ENCODE measurements at places on chromosomes 4 and X.

- H3K27ac ChIP-seq: no peak overlapping the region
- no peak for DNase-seq
- no peak overlapping the region for H3K4me3 ChIP-seq
- peaks cover 12% of the 10 kb centered on the region for H3K27me3 ChIP-seq
Observed at GRCh38 chrX:24668111-24668510, 21.0 kb upstream of the PCYT1B start.

DNA sequence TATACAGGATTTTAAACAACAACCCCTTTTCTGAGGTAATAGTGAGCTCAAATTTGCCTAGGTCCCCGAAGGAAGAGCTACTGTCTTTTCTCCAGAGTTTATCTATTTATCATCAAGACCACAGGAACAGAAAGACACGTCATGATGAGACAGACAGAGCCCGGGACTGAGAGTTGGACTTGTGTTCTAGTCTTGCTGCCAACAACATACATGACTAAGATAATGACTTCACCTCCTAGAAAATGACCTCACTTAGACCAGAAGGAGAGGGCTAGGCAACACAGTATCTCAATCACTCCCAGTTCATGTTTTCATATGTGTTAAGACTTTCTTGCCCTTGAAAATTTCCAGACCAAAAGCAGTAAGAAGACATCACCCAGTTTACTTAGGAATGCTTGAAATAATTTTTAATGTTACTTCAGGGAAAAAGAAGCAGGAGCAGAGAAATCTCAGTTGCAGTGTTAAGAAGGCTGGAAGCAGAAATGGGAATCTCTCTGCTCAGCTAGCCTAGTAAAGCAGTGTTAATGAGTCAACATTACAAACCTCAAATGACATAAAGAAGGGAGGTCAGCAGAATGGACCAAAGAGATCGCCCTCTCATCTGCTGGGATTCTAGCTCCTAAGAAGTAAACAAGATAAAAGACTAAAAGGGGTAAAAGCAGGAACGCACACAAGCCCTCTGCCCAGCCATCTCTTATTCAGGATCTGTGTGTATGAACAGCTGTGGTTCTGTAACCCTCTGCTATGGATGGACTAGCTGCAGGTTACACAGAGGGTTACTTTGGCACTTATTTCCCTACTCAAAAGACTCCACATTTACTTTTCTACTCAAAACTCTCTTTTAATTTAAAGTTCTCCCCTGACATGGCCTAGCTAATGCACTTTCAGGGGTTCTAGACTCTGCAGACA lies 24.8 kb downstream of the PDGFC start:
- H3K27me3 ChIP-seq: peaks cover 1% of the 10 kb centered on the region
- H3K36me3 ChIP-seq: no peaks in the 10 kb centered on the region
- DNase-seq: no peak
- H3K27ac ChIP-seq: no peak overlapping the region
- H3K4me1 ChIP-seq: no peaks in the 10 kb centered on the region

GRCh38 chr4:144739511-144740033 lies 93.6 kb downstream of the HHIP start:
- DNase-seq: no peak
- H3K36me3 ChIP-seq: no peaks in the 10 kb centered on the region
- no peak overlapping the region for H3K4me3 ChIP-seq
- no peak overlapping the region for H3K27ac ChIP-seq
- H3K27me3 ChIP-seq: no peaks in the 10 kb centered on the region
- no peaks in the 10 kb centered on the region for H3K4me1 ChIP-seq

GRCh38 chr4:164748375-164748774 lies 5.6 kb upstream of the SMIM31 start:
- no peak overlapping the region for H3K4me3 ChIP-seq
- no peaks in the 10 kb centered on the region for H3K27me3 ChIP-seq
- no peaks in the 10 kb centered on the region for H3K36me3 ChIP-seq
- no peak for DNase-seq
- no peak overlapping the region for H3K27ac ChIP-seq
- no peaks in the 10 kb centered on the region for H3K4me1 ChIP-seq

DNA sequence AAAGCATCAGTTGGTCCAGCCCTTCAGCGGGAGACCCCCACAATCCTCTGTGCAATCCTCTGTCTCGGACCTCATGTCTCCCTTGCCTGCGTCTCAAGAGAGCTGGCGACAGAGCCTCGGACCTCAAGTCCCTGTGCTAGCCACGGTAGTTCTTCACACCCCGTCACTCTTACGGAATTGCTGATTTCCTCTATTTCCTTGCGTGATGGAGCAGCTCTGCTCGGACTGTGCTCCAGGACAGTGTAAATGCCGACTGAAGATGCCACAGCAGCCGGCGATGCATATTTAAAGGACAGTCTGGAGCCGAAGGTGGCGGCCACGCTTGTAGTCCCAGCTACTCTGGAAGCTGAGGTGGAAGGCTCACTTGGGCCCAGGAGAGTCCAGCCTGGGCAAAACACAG lies 1.9 kb downstream of the GRK4 start:
- H3K4me1 ChIP-seq: peaks cover 18% of the 10 kb centered on the region
- no peak for DNase-seq
- peaks cover 9% of the 10 kb centered on the region for H3K36me3 ChIP-seq
- H3K27me3 ChIP-seq: no peaks in the 10 kb centered on the region
